ENCODE measurements at places on chromosomes 1 and 21.
A peak's percentile ranks its signal among the peaks of the same experiment; 100 is the strongest.

DNA sequence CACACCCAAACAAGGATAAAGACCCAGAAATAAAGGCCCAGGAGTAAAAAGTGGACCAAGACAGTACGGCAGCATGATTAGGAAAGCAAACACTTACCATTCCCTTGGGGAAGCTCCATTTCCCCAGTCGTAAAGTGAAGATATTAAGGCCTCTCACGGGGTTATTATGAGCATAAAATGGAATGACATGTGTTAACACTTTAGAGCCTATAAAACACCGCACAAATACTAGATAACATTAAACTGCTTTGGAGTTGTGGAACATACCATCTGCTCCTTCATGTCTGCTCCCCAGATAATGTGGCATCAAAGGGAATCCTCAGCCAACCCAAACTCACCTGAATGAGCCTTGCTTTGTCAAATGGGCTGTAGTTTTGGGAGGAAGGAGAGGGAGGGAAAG lies 8.9 kb upstream of the ITLN2 start:
- DNase-seq: no peak

GRCh38 chr1:10613340-10613739 lies 138.6 kb downstream of the PEX14 start:
- no peak for DNase-seq

- DNase-seq: no peak
Observed at GRCh38 chr21:46564391-46564790, 40.5 kb downstream of the S100B start.

GRCh38 chr1:119797162-119797561 lies 14.1 kb downstream of the REG4 start:
- no peak for DNase-seq

GRCh38 chr1:51741121-51741681 lies 124.3 kb downstream of the OSBPL9 start:
- DNase-seq: no peak

DNA sequence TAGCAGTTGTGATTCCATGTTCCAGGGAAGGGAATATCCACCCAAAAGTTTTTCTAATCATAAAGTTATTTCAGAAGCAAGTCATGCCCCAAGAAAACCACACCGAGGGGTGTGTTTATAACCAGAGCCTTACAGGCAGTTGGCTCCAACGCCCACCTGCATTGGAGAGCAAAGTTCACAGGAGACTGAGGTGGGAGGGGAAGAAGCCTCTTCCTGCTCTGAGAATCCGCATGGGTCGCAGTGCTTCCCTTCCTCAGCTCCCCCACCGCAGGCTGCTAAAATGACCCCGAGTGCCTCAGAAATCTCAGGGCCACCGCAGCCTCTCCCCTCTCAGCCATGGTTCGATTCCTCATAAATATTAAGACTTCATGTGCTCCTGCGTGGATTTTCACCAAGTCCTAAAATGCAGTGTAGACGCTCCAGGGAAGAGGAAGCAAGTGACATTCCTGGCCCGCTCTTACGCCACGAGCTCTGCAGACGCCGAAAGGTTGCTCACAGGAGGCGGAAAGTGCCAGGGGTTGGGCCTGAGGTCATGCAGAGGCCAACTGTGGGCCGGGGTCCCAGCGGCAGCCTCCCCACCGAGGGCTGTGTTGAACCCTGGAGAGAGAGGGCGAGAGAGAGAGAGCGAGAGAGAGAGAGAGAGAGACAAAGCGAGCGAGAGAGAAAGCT lies 13.4 kb upstream of the SPSB1 start:
- DNase-seq: no peak

DNA sequence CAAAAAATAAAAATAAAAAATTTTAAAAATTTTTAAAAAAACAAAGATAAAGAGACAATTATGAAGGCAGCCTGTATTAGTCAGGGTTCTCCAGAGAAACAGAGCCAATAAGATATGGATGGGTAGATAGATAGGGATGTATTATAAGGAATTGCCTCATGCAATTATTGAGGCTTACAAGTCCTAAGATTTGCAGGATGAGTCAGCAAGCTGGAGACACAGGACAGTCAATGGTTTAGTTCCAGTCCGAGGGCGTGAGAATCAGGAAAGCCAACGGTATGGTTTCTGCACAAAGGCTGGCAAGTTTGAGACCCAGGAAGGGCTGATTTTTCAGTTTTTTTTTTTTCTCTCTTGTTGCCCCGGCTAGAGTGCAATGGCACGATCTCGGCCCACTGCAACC lies 24.1 kb upstream of the EIF4G3 start:
- DNase-seq: no peak

GRCh38 chr1:164180824-164181223 lies 378.2 kb upstream of the PBX1 start:
- no peak for DNase-seq

- DNase-seq: no peak
Observed at GRCh38 chr1:22076346-22076745, 23.8 kb downstream of the CDC42 start.

- no peak for DNase-seq
Observed at GRCh38 chr21:19010996-19011395, 607.4 kb upstream of the TMPRSS15 start.

GRCh38 chr1:40477678-40478053 lies 576 bp downstream of the ZFP69 start:
- no peak for DNase-seq

DNA sequence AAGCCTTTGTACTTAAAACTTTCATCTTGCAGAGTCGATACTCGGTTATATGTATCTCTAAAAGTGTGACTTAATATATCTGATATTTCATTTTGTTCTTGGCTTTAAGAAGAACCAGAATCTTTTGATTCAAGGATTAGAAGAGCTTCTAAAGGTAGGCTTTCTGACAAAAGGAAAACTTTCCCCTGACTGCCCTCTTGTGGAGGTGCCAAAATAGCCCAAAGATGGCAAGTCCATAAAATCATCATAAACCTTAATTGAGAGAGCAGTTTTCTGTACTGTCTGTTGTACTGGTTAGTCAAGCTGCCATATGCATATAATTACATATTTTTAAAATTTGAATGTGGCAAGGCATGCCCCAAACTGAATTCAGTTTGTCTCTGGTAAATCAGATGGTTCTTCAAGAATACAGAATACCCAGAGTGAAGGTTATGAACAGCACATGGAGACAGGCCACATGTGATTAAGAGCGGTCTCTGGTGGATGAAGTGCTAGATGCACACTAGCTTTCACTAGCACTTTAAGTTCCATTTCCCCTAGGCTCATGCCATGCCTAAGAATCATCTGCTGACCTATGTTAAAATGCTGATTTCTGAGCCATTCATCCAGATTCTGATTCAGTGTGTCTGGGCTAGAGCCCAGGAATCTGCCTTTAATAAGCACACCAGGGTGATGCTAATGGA lies 27.7 kb upstream of the ELAVL4 start:
- DNase-seq: no peak

GRCh38 chr21:33988237-33989017 lies 72.8 kb upstream of the ATP5PO start:
- DNase-seq: no peak

- DNase-seq: no peak
Observed at GRCh38 chr1:64884261-64885040, 81.9 kb downstream of the JAK1 start.

DNA sequence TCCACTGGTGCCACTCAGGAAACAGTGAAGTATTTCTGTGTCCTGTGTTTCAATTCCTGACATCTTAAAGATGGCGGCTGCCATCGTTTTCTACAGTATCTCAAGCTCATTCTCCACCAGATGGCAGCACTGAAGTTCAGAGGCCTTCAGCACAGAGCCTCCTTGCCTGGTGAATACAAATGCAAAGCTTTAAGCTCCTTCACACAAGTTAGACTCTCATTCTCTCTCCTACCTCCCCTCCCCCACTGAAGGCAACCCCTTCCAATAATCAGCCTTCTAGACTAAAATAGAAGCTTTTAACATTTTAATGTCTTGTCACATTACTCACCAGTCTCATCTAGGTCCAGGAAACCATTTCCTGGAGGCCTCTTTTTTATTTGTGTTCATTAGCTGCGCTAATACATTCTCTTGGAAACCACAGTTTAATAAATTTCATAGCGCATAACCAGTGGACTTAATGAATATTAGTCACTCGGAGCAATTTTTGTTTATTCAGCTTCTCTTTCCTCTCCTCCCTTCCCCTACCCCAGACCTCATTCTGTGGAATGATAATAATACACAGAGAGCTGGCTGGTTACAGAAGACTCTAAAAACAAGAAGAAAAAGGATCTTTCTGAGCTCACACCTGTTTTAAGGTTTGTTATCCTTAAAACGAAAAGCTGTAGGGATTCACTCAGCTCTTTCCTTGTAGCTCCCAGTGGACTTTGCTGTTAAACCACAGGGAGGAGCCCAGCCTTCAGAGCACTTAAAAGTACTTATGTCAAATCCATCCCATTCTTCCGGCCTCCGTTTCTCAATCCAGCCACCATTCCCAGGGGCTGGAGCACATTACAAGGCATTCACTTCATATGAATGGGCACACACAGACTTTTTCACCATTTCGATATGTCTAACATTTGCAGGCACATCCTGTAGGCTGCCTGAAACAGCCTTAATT lies 384.9 kb downstream of the HLX start:
- DNase-seq: peak; percentile 51

DNA sequence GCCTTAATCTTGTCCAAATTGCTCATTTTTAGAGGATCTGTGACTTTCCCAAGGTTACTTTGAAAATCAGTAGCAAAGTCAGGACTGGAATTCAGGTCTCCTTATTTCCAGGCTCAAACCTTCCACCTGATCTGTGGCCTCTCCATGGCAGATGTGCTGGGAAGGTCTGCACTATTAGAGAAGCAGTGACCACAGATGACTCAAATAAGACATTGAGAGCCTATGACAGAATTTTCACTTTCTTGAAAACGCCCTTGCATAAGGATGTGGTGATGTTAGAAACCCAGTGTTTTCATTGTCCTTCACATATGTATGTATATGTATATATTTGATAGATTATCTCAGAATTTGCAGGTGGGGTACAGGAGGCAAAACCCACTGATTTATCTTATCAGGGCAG lies 45.3 kb downstream of the TTC39A start:
- no peak for DNase-seq

DNA sequence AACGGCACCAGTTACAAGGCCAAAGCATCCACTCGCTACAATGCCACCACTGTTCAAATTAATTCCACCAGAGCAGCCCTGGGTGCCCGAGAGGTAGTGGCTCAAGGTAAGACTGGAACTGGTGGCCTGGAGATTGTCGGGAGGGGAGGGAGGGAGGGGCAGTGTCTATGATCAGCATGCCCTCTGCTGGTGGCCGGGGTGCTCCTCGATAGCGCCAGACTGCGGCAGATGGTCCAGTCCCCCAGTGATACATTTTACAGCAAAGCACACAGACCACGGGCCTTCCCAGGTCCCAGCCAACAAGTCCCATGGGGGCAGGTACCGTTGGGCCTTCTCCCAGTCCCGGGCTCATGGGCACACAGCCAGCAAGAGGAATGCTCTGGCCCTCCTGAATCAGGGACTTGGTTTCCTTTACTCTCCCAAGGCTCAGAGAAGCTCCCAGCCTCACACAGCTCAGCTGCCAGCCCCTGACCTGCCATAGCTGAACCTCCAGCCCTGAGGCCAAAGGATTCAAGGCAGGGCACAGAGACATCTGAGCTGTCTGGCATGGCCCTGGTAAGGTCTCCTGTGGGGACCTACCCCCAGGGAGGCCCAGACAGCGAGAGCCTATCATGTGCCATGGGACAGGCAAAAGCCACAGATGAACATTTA lies 15.3 kb downstream of the ACOT7 start:
- DNase-seq: no peak

DNA sequence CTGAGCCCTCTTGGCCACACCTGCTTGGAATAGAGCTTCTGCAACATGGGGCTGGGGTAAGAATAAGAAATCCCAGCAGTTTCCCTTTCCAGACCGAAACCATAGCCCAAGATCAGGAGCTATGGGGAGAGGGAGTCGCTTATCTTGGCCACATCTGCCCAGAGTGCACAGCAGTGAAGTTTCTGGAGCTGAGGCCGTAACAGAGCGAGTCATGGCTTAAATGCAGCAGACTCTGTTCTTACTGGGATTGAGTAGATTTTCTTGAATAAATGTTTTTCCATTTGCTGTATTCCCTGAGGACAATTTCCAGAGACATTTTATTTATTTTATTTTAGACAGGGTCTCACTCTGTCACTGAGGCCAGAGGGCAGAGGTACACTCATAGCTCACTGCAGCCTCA lies 33.5 kb downstream of the CFAP57 start:
- no peak for DNase-seq

GRCh38 chr1:145884675-145885074 lies 991 bp downstream of the ANKRD35 start:
- peak; percentile 71 for DNase-seq

- DNase-seq: no peak
Observed at GRCh38 chr1:110490791-110491451, 28.1 kb downstream of the KCNA10 start.

- DNase-seq: peak; percentile 2
Observed at GRCh38 chr1:217275655-217276398, 355.1 kb downstream of the GPATCH2 start.

DNA sequence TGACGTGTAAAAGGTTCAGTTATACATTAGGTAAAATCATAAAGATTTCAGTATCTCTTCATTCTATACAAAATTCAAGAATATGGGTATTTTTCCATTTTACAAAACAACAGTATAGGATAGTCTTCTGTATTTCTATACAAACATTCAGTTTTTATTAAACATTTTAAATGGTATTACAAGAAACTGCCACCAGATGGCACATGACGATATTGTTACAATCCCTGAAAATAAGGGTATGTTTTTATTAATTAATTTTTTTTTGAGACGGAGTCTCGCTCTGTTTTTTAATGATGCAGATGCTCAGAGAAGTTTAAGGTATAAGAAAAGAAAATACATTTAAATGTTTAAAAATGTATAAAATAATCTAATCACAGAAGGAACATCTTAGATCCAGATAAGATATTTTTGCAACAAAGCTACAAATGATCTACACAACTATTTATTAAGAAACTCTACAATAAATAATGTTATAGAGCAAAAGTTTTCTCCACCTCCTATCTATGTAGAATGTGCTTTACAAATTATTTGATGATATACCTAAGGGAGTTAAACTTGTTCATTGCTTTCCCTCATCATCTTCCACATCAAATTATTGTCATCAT lies 23.5 kb upstream of the RSBN1 start:
- DNase-seq: peak; percentile 54

Measured in kidney capillary endothelial cell (primary cell).